IMR-90 (cell line): ENCODE measurements at places on chromosomes 12 and 14. TPM values are rescaled to one million over a fixed set of nuclear protein-coding genes. Genes with fewer than 3 reads are reported as not detected.

GRCh38 chr12:52066346-52067080 is 3.3 kb upstream of the ATG101 start:
- H3K36me3 ChIP-seq, result no peaks in the 10 kb centered on the region
- peak; percentile 58 for DNase-seq
- no peak overlapping the region for H3K4me3 ChIP-seq
- H3K4me1 ChIP-seq, result peaks cover 29% of the 10 kb centered on the region

- H3K27me3 ChIP-seq, result no peaks in the 10 kb centered on the region
- peaks cover 9% of the 10 kb centered on the region for H3K36me3 ChIP-seq
- peaks cover 12% of the 10 kb centered on the region for H3K4me1 ChIP-seq
- no peak for DNase-seq
Measured at GRCh38 chr14:50791201-50791600, 39.8 kb downstream of the NIN start.

DNA sequence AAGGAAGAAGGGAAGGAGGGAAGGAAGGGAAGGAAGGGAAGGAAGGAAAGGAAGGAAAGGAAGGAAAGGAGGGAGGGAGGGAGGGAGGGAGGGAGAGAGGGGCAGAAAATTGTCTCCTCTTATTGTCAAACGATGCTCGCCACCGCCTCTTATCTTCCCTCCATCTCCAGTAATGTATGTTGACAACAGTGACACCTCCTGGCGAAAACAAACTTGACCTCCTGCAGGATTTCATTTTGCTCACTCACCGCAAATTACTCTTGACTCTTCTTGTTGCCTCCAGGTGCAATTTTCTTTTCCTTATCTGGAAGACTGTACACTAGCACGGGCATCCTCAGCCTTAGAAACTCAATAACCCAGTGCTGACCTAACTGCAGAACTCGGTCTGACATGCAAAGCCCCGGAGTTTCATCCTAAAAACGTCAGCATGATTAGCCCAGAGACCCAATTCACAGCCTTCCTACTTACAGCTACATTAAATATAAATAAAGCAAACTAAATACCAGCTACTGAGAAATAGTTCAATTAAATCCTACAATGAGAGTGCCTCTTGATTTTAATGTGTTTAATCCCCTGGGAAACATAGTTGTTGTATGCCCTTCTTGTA is 512.4 kb upstream of the TMPO start:
- H3K4me1 ChIP-seq, result no peaks in the 10 kb centered on the region
- H3K27ac ChIP-seq, result no peak overlapping the region
- no peaks in the 10 kb centered on the region for H3K27me3 ChIP-seq

- H3K4me3 ChIP-seq, result no peak overlapping the region
- no peak for DNase-seq
- H3K4me1 ChIP-seq, result no peaks in the 10 kb centered on the region
- no peaks in the 10 kb centered on the region for H3K27me3 ChIP-seq
- H3K36me3 ChIP-seq, result no peaks in the 10 kb centered on the region
Measured at GRCh38 chr12:23415180-23415579, 534.3 kb downstream of the SOX5 start.

GRCh38 chr12:116879509-116880212 is 1.6 kb downstream of the HRK start:
- H3K27me3 ChIP-seq, result peaks cover 76% of the 10 kb centered on the region
- H3K36me3 ChIP-seq, result no peaks in the 10 kb centered on the region

- no peaks in the 10 kb centered on the region for H3K36me3 ChIP-seq
- no peaks in the 10 kb centered on the region for H3K4me1 ChIP-seq
- H3K4me3 ChIP-seq, result no peak overlapping the region
- H3K27me3 ChIP-seq, result no peaks in the 10 kb centered on the region
- no peak for DNase-seq
- H3K27ac ChIP-seq, result no peak overlapping the region
Measured at GRCh38 chr12:25877446-25877845, 81.0 kb upstream of the RASSF8 start.

- no peak overlapping the region for H3K4me3 ChIP-seq
- H3K27me3 ChIP-seq, result no peaks in the 10 kb centered on the region
- H3K27ac ChIP-seq, result no peak overlapping the region
- no peaks in the 10 kb centered on the region for H3K4me1 ChIP-seq
- H3K36me3 ChIP-seq, result no peaks in the 10 kb centered on the region
Measured at GRCh38 chr12:38431921-38432320, 115.3 kb downstream of the ALG10B start.

DNA sequence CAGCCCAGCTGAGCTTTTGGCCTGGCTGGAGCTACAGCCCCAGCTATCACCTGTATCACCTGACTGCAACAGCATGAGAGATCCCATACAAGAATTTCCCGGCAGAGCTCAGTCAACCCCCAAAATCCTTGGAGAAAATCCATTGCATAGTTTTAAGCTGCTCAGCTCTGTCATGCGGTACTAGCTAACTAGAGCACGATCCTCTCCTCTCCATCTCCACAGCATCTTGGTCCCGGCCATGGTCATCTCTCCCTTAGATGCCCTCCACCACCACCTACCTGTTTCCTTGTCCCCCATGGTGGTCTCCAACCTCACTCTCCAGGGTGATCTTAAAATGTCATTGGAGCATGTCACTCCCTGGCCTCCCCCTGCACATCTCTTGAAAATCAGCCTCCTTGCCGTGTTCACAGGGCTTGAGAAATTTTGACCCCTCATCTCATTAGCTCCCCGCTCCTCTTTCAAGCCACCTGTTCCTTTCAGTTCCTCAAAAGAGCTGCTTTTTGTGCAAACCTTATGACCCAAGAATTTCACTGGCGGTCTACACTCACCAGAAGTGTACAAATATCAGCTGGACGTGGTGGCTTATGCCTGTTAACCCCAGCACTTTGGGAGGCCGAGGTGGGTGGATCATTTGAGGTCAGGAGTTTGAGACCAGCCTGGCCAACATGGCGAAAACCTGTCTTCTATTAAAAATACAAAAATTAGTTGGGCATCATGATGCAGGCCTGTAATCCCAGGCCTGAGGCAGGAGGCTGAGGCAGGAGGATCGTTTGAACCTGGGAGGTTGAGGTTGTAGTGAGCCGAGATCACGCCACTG is 8.1 kb upstream of the CLMN start:
- H3K4me3 ChIP-seq, result no peak overlapping the region
- no peak overlapping the region for H3K27ac ChIP-seq
- H3K4me1 ChIP-seq, result no peaks in the 10 kb centered on the region
- H3K27me3 ChIP-seq, result peaks cover 2% of the 10 kb centered on the region; the same call in 1 of the 2 replicates
- H3K36me3 ChIP-seq, result no peaks in the 10 kb centered on the region
- DNase-seq, result no peak

- no peak for DNase-seq
- H3K27me3 ChIP-seq, result no peaks in the 10 kb centered on the region
- no peak overlapping the region for H3K27ac ChIP-seq
- no peaks in the 10 kb centered on the region for H3K36me3 ChIP-seq
Measured at GRCh38 chr14:83287300-83287699, 1753.6 kb upstream of the SEL1L start.

- H3K27me3 ChIP-seq, result no peaks in the 10 kb centered on the region
- no peak for DNase-seq
- H3K36me3 ChIP-seq, result no peaks in the 10 kb centered on the region
- no peak overlapping the region for H3K27ac ChIP-seq
Measured at GRCh38 chr14:81033698-81034240, 78.3 kb downstream of the TSHR start.

GRCh38 chr12:112367965-112368364 is 14.3 kb downstream of the HECTD4 start:
- no peak overlapping the region for H3K27ac ChIP-seq
- no peaks in the 10 kb centered on the region for H3K27me3 ChIP-seq
- H3K4me1 ChIP-seq, result peaks cover 7% of the 10 kb centered on the region
- H3K4me3 ChIP-seq, result no peak overlapping the region
- no peaks in the 10 kb centered on the region for H3K36me3 ChIP-seq

DNA sequence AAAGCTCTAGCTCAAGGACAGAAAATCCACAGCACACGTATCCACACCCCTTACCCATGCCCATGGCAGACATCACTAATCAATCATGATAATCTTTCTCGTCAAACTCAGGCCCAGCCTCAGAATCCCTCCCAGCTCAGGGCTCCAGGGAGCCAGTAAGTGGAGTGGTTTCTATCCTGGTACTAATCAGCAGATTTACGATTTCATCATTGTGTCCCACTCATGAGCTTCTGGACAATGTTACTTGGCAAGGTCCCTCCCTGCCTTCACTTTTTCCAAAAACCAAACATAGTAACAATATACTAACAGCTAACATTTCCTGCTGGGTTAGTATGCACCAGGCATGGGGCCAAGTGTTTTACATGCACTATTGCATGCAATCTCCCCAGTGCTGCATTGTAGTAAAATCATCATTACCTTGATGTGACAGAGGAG is 45.8 kb upstream of the NCOR2 start:
- no peaks in the 10 kb centered on the region for H3K36me3 ChIP-seq
- peak; percentile 36 for DNase-seq
- H3K4me1 ChIP-seq, result peaks cover 2% of the 10 kb centered on the region; the same call in 1 of the 2 replicates
- no peak overlapping the region for H3K4me3 ChIP-seq
- peaks cover 28% of the 10 kb centered on the region for H3K27me3 ChIP-seq

DNA sequence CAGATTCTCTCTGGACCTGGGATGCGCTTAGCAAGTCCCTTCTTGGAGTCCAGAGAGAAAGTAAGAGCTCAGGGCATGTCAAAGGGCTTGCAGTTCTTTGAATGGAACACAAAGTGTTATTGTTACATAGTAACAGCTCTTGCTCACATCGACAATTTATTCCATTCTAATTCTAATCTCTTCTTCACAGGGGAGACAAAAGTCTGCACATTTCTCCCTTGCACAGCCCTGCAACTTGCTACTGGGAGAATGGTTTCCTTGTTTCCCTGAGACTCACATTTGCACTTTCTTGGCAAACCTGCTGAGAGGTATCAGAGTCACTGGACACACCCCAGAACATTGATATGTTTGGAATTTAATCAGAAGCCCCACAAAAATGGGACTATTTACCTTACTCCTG is 209.9 kb upstream of the IGF1 start:
- H3K4me3 ChIP-seq, result no peak overlapping the region
- H3K4me1 ChIP-seq, result no peaks in the 10 kb centered on the region
- DNase-seq, result no peak
- H3K27me3 ChIP-seq, result no peaks in the 10 kb centered on the region

DNA sequence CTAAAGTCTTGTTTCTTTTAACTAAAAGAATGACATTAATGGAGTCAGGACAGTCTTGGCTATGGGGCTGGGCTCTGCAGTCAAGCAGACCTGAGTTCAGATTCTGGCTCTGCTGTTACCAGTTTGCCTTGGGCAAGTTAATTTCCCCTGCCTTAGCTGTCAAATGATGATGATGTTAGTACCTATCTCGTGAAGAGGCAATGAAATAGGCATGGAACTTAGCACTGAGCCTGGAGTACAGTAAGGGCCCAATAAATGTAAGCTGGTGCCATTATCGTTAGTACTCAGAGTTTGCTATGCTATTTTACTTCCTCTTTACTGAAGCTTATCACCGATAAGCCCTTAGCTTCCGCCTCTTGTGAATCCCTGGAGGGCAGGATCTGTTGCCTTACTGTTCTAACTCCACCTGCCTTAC is 8.5 kb downstream of the FBXW8 start:
- peaks cover 7% of the 10 kb centered on the region for H3K4me1 ChIP-seq
- peaks cover 2% of the 10 kb centered on the region; the same call in 1 of the 2 replicates for H3K36me3 ChIP-seq
- no peaks in the 10 kb centered on the region for H3K27me3 ChIP-seq
- H3K4me3 ChIP-seq, result no peak overlapping the region
- no peak overlapping the region for H3K27ac ChIP-seq

DNA sequence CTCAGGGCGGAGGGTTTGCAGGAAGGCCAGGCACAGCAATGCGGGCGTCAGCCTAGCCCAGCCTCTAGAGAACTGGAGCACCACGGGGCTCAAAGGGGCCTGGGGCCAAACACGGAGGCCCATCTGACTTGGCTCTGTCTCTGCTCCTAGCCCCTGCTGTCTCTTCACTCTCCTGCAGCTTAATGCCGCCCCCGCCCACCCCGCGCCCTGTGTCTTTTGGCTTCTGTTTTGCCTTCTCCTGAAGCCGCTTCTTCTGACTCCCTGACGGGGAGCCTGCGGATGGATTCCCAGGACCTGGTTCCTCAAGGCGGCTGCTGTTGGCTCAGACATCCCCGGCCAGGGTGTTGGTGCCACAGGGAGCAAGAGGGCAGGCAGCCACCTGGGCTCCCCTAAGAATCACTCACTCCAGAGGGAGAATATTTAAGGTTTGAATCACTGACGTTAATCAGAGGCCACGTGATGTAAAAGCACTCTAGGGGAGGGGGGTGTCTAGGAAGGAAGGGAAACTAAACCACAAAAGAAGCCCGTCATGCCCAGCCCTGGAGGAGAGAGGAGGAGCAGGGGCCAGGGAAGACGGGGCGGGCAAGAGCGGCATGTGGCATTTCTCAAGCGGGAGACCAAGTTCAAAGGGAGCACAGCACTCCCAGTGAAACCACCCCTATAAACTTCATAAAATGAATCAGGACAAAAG is 36.9 kb upstream of the PRMT8 start:
- peak; percentile 46 for DNase-seq
- H3K36me3 ChIP-seq, result no peaks in the 10 kb centered on the region
- H3K27ac ChIP-seq, result no peak overlapping the region

DNA sequence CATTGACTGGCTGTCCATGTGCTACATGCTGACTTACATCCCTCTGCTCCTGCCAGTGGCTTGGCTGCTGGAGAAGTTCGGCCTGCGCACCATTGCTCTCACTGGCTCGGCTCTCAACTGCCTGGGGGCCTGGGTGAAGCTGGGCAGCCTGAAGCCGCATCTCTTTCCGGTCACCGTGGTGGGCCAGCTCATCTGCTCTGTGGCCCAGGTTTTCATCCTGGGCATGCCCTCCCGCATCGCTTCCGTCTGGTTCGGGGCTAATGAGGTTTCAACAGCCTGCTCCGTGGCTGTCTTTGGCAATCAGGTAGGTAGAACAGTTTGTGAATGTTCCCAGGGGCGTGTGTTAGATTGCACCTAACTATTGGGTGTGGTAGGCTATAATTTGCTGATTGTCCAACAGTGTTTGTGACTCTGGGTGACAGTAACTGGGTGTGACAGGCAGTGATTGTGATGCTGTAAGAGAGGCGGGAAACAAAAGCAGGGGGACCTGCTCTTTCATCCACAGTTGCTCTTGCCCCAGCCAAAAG is 981 bp downstream of the FLVCR2 start:
- no peak overlapping the region for H3K27ac ChIP-seq
- peaks cover 8% of the 10 kb centered on the region; the same call in 1 of the 2 replicates for H3K4me1 ChIP-seq
- DNase-seq, result no peak
- no peaks in the 10 kb centered on the region for H3K36me3 ChIP-seq
- peak overlapping the region; percentile 45 for H3K4me3 ChIP-seq
- H3K27me3 ChIP-seq, result peaks cover 8% of the 10 kb centered on the region

DNA sequence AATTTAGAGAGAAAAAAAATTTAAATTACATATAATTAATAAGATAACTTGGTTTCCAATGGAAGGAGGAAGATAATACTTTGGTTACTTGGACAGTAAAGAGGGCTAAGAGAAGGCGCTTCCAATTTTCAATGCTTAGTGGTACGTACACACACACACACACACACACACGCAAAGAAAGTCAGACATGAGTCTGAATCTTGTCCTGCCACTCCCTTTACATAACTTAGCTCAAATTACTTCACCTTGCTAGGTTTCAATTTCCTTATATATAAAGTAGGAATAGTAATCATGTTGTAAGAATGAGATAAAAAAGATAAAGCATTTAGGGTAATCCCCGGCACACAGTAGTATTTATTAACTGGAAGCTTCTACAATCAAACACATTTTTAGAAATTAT is 39.7 kb upstream of the VCPKMT start:
- no peak for DNase-seq
- H3K4me3 ChIP-seq, result no peak overlapping the region
- H3K36me3 ChIP-seq, result peaks cover 14% of the 10 kb centered on the region

GRCh38 chr14:70882776-70883492 is 24.3 kb upstream of the PCNX1 start:
- no peak overlapping the region for H3K27ac ChIP-seq
- H3K27me3 ChIP-seq, result no peaks in the 10 kb centered on the region
- peaks cover 8% of the 10 kb centered on the region for H3K4me1 ChIP-seq

ABCC9 gene
- total RNA-seq, result 5.6 and 6.6 TPM in 2 replicates

MANSC1 gene
- 1.1 TPM in 2 replicates for total RNA-seq

TMEM52B gene
- total RNA-seq, result 2.0 and 3.1 TPM in 2 replicates

WNT1 gene
- total RNA-seq, result not detected in 2 replicates

RNF212B gene
- not detected in 2 replicates for total RNA-seq

KERA gene
- total RNA-seq, result not detected in 2 replicates

SOX5 gene
- total RNA-seq, result 11.9 and 13.1 TPM in 2 replicates

MCRS1 gene
- 60.8 and 72.9 TPM in 2 replicates for total RNA-seq
